ENCODE measurements at places on chromosomes 7 and 10.

DNA sequence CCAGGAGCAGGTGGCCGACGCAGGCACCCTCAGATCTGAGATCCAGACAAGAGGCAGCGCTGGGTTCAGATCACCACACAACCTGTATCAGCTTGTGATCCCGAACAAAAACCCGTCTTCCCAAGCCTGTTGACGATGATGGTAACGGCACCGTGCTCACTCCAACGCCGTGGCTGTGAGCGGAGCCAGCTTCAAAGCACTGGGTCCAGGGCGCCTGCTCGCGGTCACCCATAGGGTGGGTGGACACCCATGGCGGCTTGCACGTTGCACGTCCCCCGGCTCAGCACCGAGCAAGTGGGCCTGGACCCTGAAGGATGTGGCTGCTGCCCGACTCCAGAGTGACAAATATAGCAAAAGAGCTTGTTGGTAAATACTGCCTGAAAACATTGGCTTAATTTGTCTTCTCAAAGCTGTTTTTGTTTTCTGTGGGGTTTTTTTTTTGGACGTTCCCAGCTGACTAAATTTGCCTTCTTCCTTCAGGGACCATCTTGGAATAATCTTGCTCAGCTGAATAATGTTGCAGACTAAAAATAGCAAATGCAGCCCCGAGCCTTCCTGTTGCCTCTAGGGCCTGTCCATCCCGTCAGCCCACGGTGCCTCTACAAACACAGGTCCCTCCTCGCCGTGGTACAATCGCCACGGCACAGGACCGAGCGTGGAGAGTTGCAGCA is 41.0 kb downstream of the FOXK1 start:
- no peak for DNase-seq

- no peak for DNase-seq
Observed at GRCh38 chr7:129616530-129616929, 5.0 kb downstream of the NRF1 start.

GRCh38 chr10:21285742-21286331 is 239.6 kb downstream of the SKIDA1 start:
- no peak for DNase-seq

DNA sequence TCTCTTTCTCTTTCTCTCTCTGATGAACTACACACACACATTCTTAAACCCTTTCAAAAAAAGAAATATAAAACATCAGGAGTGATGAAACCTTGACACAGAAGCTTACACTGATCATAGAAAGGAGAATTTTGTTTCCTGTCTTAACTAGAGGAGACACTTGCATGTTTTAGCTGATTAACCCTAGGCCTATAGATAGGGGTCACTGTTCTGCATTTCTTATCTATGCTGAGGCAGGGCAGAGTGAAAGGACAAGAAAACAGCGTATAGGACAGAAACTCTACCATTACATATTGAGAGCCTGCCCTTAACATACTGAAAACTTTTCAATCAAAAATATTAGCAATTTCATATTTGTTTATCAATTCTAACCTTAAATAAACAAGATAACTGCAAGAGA is 680.6 kb upstream of the MBL2 start:
- no peak for DNase-seq

DNA sequence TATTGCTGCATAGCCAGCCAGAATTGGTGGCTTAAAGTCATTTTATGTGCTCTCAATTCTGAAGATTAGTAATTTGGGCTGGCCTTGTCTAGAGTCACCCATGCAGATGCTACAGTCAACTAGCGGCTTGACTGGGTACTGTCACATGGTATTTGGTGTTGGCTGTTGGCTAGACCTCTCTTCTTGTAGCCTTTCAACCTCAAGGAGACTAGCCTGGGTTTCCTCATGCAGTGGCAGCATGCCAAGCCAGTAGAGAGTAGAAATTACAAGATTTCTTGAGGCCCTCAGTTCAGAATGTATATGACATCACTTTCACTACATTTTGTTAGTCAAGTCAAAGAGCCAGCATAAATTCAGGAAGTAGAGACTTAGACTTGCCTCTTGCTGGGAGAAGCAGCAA is 3.7 kb upstream of the ZNF800 start:
- DNase-seq: no peak

- no peak for DNase-seq
Observed at GRCh38 chr7:512541-513311, 6.9 kb downstream of the PDGFA start.

GRCh38 chr7:55053651-55054571 is 35.1 kb downstream of the EGFR start:
- DNase-seq: no peak

DNA sequence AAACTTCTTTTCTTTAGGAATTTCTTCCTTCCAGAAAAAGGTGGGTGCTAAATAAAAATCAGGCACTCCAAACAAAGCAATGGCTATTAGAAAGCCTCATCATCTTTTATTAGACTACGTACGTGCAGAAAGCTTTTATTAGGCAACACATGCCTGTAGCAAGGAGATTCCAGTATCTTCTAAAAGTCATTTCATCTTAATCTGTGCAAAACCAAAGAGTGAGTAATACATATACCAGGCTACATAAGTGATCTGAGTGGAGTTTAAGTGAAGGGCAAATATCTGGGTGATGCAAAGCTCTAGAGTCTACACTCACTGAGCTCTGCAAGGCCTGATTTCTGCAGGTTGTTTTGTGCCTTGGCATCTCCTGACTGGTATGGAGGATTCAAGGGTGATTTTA is 231.7 kb downstream of the ELMO1 start:
- no peak for DNase-seq

DNA sequence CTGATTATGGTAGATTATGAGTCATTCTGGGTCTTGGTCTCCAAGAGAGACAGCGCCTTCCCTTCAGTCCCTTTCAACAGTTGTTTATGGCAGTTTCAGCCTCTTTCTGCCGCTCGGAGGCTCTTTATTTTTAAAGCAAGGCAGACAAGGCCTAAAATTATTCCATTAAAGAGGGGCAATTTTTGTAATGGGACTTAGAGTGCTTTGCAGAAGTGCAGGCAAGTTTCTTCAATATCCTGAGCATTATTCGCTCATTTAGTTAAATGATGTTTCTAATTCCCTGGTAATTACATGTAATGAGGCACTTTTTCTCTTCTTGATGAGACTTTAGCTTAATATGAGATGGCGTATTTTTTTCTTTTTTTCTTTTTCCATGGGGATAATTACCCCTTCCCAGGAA is 33.6 kb downstream of the BUB3 start:
- no peak for DNase-seq

GRCh38 chr7:91114232-91114631 is 150.0 kb upstream of the FZD1 start:
- DNase-seq: no peak

DNA sequence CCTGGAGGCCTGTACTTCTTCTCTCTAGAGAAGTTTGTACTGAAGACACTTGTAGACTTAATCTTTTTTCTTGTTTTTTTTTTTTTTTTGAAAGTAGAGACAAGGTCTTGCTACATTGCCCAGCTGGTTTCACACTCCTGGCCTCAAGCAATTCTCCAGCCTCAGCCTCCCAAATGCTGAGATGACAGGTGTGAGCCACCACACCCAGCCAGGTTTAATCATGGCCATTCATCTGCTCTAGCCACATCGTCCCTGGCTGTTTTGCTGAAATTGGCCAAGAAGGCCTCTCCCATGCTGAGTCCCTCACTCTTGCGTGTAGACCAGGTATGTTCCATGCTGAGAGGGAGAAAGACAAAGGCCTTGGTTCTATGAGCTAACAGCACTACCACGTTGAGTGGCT is 176.2 kb downstream of the JCAD start:
- DNase-seq: no peak

DNA sequence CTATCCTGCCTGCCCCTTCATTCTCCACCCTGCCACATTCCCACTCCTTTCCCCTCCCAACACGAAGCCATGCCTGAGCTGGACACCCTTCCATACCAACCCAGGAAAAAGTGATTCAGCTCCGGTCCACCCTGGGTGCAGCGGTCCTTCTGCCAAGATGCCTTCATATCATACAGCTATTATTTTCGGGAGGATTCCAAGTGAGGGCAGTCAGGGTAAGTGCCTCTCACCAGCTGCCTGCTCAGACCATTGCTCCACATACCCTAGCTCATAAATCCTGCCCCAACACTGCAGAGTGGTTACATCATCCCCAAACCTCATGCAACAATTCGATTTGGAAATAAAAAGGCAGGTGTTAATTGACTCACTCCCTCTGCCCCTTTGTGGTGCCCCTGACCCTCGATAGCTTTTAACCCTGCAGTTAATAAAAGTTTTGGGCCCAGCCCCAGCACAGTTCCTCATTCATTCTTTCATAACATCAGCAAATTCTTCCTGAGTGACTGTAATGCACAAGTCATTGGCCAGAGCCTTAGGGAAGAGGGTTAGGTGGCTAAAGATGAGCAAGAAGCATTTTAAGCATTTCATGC is 42.6 kb downstream of the ZNF503 start:
- no peak for DNase-seq

- no peak for DNase-seq
Observed at GRCh38 chr10:124288486-124288885, 130.2 kb downstream of the OAT start.

- no peak for DNase-seq
Observed at GRCh38 chr7:77757589-77757988, 40.6 kb downstream of the TMEM60 start.

- DNase-seq: no peak
Observed at GRCh38 chr7:101582971-101583370, 46.1 kb downstream of the MYL10 start.

DNA sequence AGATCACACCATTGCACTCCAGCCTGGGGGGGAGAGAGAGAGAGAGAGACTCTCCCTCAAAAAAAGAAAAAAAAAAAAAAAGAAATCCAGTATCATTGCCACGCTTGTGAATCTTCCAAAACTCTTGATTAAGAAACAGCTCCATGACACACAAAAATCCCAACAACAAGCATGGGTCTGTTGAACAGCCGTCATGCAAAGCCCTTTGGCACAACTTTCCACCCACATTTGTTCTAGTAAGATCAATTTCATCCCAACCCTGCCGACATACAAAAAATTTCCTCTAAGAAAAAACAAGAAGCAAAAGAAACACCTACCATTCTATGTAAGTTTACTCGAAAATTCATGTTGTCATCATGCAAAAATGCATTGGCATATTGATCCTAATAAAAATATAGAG is 62.8 kb downstream of the ARMH3 start:
- DNase-seq: no peak

GRCh38 chr7:28163949-28164348 is 16.6 kb downstream of the JAZF1 start:
- DNase-seq: no peak

DNA sequence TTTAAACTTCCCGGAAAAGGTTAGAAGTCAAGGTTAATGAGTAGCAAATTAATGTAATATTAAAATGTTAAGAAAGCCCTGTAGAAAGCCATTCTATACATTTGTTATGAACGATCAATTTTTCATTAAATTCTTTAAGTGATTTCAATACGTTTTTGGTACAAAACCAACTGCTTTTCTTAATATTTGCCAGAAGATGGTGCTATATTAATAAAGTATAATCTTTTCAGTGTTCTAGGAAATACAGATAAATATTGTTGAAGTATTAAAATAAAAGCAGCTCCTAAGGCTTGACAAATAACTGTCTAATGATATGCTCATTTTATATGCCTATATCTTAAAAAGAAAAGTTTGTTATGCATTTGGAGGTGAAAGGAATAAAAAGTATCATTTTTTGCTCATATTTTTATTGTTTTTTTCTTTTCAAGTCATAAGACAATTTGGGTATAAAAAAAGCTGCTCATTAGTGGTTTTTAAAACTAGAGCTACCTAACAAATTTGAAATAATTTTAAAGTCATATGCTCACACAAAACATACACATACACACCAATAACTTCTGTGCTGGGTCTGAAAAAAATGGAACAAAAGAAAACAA is 130.3 kb upstream of the POT1 start:
- DNase-seq: no peak

- DNase-seq: no peak
Observed at GRCh38 chr7:41027428-41028115, 675.3 kb downstream of the INHBA start.

- DNase-seq: no peak
Observed at GRCh38 chr10:35595106-35595505, 10.0 kb upstream of the GJD4 start.

DNA sequence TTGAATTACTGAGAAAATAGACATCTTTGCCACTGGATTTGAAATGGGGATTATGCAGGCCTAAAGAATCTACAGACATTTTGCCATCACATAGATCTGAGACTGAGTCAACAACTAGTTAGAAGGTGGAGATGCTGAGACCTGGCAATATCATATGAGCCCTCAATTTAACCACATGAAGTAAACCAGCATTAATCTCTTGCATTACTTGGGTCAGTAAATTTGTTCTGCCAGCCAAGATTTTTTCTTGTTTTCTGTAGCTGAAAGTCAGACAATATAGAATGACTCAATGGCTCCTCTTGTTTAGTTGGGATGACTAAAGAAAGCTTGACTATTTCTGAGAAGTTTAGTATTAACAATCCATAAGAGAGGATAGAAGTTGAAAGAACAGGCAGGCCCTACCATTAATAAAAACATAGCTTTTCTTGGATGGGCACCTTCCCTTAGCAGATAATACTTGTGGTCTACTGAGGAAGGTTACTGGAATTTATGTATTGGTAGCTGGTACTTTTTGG is 396.7 kb upstream of the SORCS1 start:
- no peak for DNase-seq

GRCh38 chr10:114412907-114413797 is 8.8 kb upstream of the AFAP1L2 start:
- DNase-seq: no peak

DNA sequence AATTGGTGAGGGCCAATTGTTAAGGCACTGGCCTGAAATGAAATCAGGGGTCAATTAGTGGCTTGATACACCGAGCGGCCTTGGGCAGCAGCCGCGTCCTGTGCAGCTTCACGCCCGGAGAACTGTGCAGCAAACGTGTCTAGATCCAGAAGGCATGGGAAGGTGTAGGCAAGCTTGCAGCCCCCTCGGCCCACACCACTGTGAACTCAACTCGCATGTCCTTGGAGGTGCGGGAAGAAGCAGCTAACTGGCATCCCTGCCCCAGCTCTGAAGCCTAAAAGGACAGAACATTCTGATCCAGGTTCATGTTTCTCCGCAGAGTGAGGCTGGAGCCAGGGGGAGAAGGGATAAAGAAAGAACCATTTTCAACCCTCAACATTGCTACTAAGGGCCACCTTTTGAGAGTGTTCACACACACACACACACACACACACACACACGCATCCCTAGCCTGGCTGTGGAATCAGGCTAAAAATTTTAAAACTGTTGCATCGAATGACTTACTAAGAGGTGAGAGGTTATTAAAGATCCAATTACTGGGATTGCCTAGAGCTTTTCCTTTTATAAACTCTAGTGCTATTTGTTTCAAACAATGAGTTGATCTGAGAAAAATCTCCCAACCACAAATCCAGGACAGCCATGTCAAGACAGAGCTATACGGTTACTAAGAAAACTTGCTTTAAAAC is 104.0 kb downstream of the PARP12 start:
- DNase-seq: no peak

DNA sequence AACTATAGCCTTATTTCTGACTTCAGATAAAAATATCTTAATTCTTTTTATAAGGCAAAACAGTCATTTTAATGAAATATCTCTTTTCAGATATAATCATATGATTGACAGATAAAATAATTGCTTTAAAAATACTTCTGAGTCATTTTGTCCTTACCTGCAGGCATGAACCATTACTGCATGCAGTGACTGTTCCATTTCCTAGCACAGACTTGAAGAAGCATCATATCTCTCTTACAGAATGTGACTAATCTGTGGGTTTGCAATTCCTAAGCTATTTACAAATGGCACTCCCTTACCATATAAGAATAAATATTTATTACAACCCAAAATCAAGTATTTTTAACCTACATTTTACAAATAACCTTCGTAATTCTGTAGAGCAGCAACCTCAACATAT is 120.7 kb downstream of the SRPK2 start:
- DNase-seq: no peak
